ENCODE measurements at places on chromosomes 3 and 15.

DNA sequence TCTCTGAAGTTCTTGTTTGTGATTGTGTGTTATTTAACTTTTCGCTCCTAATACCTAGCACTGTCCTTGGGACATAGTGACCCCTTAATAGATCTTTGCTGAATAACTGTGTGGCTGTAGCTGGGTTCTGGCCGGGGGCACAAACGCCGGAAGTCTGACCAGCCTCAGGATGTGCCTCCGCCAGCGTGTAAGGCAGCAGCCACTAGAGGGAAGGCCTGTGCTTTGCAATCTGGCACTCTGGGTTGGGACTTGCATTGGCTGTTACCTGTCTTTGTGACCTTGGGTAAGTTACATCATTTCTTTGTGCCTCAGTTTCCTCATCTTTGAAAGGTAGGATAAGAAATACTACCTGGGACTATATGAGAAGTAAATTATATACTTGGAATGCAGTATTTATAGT, 158.7 kb downstream of the GHSR start:
- DNase-seq = no peak

GRCh38 chr3:69420781-69421520, 35.1 kb upstream of the FRMD4B start:
- peak; percentile 79 for DNase-seq

- peak; percentile 57 for DNase-seq
Measured at GRCh38 chr15:80188251-80188650, 35.5 kb downstream of the FAH start.

DNA sequence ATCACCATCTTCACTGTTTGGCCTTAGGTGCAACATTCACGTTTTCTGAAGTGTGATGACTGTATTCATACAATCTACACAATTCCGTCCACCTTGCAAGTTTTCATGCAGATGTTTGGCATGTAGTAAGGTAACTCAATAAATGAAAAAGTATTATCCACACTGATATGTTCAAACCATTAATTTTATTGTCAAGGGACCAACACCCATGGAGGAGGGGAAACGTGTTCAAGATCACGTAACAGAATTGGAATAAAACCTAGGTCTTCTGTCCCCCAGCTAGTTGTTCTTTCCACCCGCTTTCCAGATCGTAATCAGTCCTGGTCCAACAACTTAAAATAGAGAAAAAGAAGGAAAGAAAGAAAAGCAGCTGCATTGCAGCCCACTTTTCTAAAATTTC, 560.4 kb upstream of the MCTP2 start:
- DNase-seq = no peak

DNA sequence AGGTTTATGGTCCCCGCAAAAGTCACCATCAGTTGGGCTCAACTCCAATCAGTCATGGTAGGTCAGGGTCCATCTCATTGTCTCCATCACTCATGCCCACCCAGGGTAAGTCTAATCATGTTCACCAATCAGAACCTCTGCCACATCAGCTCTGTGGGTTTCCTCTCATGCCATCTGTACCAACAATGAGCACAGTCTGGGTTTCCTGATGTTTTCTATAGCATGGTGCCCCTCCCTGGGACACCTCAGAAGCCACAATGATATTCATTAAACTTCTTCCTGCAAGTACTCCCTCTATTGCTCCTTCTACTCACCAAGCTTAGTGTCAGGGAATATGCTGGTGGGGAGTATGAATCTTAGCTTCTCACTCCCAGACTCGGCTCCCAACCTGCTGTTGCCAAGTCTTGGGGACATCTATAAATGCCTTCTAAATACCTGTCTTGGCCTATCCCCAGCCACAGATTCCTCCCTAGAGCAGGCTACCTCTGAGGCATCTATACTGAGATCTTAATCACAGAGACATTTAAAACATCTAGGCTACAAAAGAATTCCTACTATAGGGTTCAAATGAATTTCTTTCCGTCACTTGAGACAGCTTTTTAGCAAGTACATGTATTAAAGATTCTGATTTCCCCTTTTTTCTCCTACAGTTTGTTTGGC, 5.0 kb upstream of the CCR2 start:
- DNase-seq = no peak

DNA sequence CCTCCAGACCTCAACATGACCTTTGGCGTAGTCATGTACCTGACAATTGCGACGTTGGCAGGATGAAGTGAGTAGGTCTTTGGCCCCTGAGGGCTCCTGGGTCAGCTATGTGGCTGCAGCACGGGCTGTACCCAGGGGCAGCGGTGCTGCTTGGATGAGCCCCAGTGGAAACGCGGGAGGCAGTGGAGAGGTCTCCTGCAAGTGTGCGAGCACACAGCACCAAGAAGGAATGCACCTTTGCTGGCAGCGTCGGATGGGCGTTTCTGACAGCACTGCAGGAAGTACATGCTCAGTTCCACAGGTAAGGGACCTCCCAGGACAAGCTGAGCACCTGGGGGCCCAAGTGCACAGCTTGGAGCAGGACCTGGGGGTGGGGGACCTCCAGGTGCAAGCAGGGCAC, 67.4 kb upstream of the UNC13C start:
- DNase-seq = no peak

- DNase-seq = no peak
Measured at GRCh38 chr15:62391641-62392262, 226.7 kb upstream of the C2CD4B start.

DNA sequence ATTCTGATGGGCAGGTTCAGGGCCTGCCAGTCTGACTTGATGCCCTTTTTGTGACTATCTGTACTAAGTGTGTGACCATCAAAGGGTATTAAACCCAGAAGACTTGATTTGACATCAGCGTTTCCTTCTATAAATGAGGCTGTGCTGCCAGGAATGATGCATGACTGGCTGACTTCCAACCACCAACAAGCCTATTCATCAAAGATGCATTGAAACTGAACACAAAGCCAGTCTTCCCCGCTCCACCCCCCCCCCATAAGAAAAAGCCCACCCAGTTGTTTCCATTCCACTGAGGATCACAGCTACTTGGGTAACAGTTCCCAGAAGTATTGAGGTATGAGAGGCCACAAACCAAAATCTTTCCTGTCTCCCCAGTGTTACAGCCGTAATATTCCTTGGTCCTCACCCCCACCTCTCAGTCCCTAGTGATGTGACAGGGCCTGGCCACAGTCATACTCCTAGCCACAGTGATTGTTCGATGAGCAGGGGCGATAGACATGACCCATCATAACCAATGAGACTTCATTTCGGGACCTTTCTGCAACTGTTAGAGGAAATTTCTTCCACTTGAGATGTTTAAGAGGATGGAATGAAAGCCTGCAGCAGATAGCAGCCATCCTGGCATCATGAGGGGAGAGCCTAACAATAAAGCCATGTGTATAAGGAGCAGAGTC, 22.6 kb downstream of the SH3BP5 start:
- peak; percentile 57 for DNase-seq

DNA sequence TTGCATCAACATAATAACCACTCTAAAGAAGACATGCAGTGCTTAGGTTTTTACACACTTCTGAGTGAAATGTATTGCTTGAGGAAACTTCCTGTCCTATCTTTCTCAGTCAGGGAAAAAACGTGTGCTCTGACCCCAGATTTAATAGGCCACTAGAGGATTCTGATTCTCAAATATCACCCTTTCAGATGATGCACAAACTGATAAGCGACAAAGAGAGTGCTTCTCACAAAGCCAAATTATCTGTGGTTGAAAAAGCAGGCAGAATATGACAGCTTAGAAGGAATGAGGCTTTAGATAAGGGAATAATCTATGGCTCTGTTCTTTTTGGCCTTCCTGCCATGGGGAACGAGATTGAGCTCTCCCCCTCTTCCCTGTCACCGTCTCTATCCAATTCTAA, 583.4 kb upstream of the SGO1 start:
- no peak for DNase-seq

DNA sequence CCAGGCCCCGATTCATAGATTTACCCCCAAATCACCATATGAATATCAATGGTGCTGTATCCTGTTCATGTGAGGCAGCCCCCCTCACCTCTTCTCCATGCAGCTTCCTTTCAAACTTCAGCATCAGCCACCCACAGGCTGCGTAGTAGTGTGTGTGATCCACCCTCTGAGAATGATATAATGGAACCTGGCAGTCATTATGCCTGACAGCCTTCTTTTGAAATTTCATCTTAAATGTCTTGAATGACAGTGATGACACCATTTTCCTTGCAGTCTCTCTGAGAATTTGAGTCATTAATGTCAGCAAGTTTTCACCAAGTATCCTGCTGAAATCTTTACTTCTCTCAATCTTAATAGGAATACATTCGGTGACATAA, 3.5 kb upstream of the CLRN1 start:
- no peak for DNase-seq

DNA sequence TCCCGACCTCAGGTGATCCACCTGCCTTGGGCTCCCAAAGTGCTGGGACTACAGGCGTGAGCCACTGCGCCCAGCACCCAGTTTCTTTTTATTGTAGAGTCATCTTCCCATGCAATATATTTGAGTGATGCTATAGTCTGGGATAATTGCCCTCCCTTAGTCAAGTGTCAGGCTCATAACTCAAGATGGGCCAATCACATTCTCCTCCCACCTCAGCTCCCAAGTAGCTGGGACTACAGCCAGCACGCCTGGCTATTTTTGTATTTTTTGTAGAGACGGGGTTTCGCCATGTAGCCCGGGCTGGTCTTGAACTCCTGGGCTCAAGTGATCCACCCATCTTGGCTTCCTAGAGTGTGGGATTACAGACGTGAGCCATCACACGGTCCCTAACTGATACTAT, 15.2 kb upstream of the PTPN9 start:
- DNase-seq = no peak

DNA sequence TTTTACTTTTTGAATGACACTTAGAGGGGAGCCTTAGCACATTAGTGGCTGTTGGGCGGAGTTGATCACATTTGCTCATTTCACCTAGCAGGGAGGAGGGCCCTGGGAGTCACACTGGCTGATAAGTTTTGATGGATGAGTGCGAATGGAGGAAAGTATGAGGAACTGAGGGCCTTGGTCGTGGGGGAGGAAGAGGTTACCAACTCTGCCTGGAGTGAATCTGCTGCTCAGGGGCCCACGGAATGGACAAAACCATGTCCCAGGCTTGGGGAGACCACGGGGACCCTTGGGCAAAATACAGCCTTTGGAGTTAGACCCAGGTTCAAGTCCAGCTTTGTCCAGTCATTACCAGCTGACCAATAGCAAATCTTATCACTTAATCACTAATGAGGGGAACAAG, 5.1 kb upstream of the FLNB start:
- no peak for DNase-seq

- DNase-seq = no peak
Measured at GRCh38 chr3:183044547-183045229, 54.6 kb downstream of the MCCC1 start.

DNA sequence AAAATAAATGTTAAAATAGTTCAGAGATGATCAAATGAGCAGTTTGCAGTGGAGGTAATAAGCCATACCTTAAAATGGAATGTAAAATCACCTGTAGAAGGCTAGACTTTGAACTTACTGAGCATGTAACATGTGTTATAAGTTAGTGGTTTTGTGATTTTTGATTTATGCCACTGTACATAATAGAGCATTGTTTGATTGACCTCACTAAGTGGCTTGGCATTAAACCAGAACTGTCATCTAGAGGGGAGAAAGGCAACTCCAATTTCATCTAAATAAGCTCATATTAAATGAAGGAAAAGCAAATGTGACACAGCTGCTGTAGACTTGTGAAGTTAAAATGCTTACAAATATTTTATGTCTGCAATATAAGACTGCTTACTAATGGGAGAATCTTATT, 387.9 kb downstream of the ZIC1 start:
- DNase-seq = peak; percentile 67

- DNase-seq = no peak
Measured at GRCh38 chr3:98556164-98557130, 24.7 kb downstream of the GPR15 start.

- DNase-seq = no peak
Measured at GRCh38 chr3:30355622-30356021, 250.8 kb upstream of the TGFBR2 start.

DNA sequence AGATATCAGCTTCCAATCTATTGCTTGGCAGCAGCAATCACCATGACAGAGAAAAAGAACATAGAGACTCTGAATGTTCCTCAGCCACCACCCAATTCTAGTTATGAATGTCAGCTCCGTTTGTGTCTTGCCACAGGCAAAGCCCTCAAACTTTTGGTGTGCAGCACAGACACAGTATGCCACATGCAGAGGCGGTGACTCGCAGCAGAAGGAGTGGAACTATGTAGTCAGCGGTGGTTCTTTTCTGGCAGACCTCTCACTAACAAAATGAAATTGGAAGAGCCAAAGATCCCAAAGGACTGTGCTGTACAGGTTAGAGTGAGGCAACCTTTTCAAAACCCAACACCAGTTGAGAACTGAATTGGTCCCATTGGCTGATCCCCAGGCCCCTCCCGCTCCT, 220.9 kb downstream of the SLC9A9 start:
- peak; percentile 18 for DNase-seq

- DNase-seq = no peak
Measured at GRCh38 chr3:53589201-53589600, 94.8 kb downstream of the CACNA1D start.

Data from HT1080 (cell line).